ENCODE measurements at places on chromosomes 6 and 20. TPM values are rescaled to one million over a fixed set of nuclear protein-coding genes. Genes with fewer than 3 reads are reported as not detected.

Gene POPDC3
- total RNA-seq, result 0.58 TPM

- no peak for DNase-seq
Observed at GRCh38 chr6:148761527-148762011, 14.7 kb downstream of the UST start.

- DNase-seq, result no peak
Observed at GRCh38 chr20:24853916-24854315, 95.2 kb upstream of the CST7 start.

DNA sequence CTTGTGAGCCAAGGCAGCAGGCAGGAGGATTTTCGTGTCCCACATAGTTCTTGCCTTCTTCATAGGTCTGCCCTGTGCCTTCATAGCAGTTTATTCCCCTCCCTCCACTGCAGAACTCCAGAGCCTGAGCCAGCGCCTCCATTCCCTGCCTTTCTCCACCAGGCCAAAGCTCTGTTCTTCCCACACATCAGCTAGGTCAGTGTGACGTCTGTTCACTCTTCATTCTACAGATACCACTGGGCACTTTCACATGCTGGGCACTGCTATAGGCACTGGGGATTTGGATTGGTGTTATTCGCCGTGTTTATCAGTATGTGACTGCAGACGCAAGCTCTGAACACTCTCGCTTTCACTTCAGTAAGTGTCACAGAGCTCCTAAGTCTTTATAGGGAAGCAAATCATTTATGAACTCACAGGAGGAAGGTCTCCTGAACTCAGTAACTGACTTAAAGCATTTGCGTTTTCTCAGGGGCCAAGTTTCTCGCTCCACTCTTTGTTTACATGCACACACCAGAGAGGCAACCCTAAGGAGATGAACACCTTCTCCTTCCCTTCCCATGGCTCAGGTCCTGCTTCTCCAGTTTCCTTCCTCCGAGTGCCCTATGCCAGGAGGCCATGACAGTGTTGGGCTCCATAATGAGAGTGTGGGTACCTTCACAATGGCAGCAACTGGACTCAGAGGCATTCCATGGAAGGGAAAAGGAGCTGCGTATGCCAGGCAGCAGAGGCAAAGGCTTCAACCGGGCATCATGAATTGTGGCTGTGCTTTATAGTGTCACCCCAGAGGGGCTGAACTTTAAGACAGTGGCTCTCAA lies 6.3 kb upstream of the APMAP start:
- DNase-seq, result no peak

DNA sequence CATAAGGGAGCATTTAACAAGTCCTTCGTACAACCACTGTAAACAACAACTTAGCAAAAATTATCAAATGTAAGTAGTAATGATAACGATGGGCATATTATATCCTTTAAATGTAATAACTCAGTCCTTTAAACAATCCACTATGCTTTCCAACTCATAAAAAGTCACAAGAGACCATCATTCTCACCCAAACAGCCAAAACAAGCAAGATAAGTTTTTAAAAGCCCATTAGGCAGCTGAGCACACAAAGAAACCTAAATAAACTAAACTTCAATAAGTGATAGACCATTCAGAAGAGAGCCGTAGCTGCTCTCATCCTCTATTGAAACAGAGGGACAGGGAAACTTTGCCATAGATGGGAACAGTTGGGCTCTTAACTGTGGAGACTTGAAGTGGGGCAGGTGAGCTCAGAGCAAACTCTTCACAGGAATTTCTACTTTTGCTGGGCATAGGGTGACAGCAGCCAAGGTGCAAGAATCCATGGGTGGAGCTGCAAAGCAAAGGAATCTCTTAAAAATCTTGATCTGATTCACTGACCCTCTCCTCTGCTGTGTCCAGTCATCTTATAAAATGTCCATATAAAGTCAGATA lies 22.5 kb downstream of the RAB22A start:
- DNase-seq, result no peak

GRCh38 chr20:8974009-8974708 lies 94.7 kb upstream of the PLCB4 start:
- DNase-seq, result no peak

DNA sequence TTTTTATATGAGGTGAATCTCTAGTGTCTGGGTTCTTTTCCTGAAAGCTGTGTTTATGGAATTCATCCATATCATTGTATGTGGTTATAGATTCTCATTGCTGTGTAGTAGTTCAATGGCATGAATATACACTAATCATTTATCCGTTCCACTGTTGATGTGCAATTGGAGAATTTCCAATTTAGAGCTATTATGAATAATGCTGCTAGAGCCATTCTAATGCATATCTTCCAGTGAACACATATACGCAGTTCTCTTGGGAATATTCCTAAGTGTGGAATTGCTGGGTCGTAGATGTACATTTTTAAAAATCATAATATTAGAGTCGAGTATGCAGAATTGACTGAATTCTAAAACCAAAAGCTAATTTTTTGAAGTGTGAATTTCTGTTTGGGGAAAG lies 327.5 kb upstream of the JAG1 start:
- DNase-seq, result no peak

Gene CTAGE9
- total RNA-seq, result not detected

GRCh38 chr6:108164815-108165706 lies 761 bp upstream of the NR2E1 start:
- no peak for DNase-seq

- DNase-seq, result no peak
Observed at GRCh38 chr20:45346851-45347250, 1.4 kb downstream of the SDC4 start.

Gene KCNK15
- total RNA-seq, result 2.8 TPM
